ENCODE measurements at places on chromosomes 7 and 10. TPM values are rescaled to one million over a fixed set of nuclear protein-coding genes. Genes with fewer than 3 reads are reported as not detected.

DNA sequence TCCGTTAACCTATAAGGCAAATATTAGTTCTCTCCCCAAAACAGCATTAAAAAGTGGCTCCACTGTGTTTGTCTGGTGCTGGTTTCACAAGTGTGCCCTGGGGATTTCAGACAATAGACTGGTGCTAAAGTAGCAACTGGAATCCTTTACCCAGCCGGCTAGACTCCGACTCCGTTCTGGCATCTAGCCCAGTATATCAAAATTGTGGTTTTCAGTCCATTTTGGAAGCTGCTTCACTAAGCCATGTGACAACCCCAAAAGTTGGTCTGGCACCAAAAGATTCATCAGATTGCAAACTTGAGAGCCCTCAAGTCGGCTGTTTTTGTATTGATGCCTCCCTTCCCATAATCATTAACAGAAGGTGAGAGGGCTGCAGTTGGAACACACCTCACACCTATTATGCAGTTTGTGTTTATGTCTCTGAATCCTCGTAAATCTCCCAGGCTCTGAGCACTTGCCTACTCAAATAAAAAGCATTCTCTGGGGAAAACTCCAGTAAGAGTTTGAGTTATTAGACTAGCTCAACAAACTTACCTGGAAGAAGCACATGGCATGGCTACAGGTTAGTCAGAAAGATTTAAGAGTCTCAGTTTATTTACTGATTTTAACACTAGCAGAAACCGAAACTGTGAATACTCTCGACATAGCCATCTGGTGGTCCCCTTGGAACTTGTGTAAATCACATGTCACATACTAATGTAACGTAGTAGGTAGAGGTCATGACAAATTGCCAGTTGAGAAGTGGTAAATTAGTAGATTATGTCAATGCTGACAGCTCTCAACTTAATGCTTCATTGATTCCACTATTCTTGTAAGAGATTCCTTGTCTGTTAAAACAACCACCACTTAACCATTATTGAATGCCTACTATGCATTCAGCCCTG lies 14.8 kb upstream of the WNT16 start:
- no peak for DNase-seq

GRCh38 chr10:86804805-86805204 lies 48.4 kb downstream of the BMPR1A start:
- no peak for DNase-seq

DNA sequence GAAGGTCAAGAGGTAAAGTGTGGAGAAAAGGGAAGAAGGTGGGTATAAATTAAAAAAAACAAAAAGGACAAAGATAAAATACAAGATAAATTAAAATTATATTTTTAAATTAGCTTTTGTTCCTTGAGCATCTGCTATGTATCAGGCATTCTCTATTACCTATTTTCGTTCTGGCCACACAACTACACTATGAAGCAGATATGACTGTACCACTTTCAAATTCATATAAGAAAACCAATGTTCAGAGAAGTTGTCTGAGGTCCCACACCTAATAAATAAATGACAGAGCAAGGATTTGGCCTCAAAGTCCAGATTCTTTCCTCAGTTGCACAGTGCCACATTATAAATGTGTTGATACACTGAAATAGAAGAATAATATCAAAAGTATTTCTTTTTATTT lies 103.8 kb upstream of the PCDH15 start:
- DNase-seq = no peak

- DNase-seq = no peak
Observed at GRCh38 chr7:107430057-107430456, 39.8 kb upstream of the GPR22 start.

GRCh38 chr7:13603661-13604060 lies 385.8 kb downstream of the ETV1 start:
- no peak for DNase-seq

DNA sequence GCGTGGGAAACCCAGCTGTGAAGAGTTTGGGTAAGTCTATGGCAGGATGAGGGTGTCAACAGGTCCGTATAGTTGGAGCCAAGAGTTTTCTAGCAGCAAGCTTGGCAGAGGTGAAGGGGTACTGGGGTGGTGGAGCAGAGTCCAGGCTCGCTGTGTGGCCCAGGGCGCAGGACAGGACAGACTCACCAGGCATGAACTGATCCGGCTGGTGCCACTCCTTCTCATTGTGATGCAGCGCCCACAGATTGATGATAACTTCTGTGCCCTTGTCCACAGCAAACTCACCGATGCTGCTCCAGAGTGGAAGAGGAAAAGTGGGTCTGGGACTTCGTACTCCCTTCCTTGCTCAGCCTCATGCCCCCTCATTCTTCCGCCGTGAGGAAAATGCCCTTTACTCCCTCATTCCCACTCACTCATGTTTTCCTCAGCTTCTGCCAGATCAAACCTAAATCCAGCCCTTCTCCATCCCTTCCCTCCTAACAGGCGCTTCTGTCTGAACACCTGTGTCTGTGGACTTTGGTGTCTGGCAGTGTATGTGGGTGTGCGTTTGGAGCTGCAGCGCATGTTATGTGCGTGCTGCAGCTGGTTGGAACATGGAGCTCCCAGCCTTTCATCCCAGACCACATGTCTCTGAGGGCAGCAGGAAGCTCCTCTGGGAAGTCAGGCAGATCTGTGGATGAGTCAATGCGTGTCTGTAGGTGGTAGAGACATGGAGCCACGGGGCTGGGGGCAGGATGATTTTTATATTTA lies 5.7 kb downstream of the CYP17A1 start:
- DNase-seq = no peak

- no peak for DNase-seq
Observed at GRCh38 chr10:72889391-72889831, 4.1 kb upstream of the OIT3 start.

GRCh38 chr7:114334989-114335388 lies 79.6 kb upstream of the FOXP2 start:
- DNase-seq = no peak

GRCh38 chr10:30219971-30220751 lies 128.9 kb downstream of the MTPAP start:
- DNase-seq = no peak

- DNase-seq = no peak
Observed at GRCh38 chr7:101707587-101707986, 78.5 kb upstream of the MYL10 start.

GRCh38 chr7:15439853-15440252 lies 122.0 kb downstream of the AGMO start:
- no peak for DNase-seq

DNA sequence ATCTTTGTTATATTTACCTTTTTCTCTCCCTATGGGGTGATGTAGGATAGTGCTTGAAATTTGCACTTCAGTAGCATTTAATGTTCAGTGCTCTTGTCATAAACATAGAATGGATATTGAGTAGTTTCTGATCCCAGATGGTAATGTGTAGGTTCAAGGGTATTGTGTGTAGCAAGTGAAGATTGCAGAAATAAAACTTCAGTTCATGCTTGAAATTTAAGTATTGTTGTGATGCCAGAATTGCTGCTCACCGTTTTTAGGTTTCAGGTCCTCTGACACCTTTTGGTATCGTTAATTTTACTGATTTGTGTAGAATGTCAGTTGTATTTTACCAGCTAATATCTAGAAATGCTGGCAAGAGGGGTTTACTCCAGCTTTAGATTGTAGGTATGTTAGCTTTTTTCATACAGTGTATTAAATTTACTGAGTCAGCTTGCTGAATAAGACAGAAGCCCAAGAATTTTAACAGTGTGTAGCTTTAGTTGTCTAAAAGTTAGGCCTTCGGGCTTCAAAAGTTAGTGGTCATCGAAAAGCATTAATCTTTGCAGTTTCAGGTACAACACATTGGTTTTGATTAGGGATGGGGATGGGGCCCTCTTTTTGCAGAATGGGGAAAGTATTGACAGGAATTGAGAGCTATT lies 1.9 kb downstream of the PTEN start:
- no peak for DNase-seq

DNA sequence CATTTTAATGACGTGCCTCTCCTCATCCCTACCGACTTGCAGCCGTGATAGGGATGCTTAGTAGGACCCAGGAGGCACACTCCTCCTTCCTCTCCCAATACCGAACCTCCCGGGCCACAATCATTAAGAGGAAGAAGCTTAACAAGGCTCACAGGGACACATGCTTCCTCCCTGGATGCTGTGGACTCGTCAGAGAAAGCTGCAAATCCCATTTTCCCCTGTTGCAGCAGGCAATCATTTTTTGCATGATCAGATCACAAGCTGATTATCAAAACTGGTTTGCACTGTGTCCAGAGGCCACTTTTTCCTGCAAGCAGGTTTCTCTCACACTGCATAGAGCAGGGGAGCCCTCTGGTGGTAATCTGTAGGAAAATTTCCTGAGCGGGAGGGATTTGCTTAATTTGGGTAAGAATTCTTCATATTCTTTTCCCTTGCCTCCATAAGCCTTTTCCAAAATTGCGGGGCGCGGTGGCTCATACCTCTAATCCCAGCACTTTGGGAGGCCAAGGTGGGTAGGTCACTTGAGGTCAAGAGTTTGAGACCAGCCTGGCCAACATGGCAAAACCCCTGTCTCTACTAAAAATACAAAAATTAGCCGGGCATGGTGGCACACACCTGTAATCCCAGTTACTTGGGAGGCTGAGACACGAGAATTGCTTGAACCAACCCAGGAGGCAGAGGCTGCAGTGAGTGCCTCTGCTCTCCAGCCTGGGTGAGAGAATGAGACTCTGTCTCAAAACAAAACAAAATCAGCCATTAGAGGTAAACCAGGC lies 16.1 kb upstream of the LAMB4 start:
- DNase-seq = peak; percentile 24

- no peak for DNase-seq
Observed at GRCh38 chr10:6528198-6528950, 51.7 kb downstream of the PRKCQ start.

GRCh38 chr7:141691540-141691939 lies 10.4 kb downstream of the DENND11 start:
- no peak for DNase-seq

DNA sequence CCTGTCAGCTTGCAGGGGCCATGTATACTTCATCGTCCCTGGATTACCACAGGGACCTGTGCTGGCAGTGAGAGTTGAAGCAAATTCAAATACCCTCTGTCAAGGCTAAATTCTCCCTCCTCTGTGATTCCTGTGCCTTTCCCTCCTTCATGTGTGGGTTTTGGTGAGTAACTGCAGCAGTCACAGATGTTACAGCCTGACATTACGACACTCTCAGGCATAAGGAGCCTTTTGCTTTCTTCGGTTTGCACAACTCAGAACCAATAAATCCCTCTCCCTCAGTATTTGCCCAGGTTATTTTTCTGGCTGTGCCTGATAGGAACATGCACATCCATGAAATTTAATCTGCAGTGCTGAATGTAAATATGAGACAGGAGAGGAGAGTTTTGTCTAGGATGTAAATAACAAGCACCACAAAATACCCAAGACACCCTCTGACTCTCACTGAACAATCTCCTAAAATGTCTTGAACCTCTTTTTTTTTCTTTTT lies 997.2 kb upstream of the GHITM start:
- DNase-seq = no peak

DNA sequence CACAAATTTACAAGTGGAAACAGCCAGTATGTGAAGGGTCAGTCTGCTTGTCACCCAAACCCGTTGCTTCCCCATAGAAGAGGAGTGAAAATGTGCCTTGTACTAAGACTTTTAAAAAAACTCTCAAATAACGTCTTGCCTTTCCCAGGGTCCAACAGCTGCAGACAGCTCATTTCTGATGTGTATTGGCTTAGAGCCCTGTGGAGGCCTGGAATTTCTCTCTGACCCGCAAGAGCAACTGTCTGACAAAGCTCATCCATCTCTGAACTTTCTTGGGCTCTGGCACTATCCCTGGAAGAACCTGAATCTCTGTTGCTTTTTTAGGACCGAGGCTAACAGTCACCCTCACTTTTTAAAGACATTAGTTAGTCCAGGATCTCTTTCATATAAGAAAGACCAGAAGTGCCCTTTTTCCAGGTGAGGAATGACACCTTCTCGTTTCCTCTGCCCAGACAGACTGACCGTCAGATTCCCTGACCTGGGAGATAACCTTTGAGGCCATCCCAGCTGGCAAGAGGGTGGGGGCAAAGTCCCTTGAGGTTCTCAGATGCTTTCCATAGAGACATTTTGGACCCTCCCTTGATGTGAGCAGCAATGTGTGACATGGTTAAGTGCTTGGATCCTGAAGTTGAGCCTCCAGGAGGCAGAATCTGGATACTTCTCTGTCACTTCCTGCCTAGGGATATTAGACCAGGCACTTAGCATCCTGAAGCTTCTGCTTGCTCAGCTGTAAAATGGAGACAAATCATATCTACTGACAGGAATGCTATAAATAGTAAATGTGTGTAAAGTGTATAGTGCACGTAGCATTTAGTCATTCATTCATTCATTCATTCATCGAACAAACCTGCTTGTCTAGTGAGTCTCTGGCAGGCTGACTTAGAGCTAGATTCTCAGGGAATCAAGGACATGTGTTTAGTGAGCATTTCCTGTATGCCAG lies 4.5 kb upstream of the NODAL start:
- no peak for DNase-seq

GRCh38 chr7:132083537-132084123 lies 492.6 kb downstream of the PLXNA4 start:
- DNase-seq = no peak

DNA sequence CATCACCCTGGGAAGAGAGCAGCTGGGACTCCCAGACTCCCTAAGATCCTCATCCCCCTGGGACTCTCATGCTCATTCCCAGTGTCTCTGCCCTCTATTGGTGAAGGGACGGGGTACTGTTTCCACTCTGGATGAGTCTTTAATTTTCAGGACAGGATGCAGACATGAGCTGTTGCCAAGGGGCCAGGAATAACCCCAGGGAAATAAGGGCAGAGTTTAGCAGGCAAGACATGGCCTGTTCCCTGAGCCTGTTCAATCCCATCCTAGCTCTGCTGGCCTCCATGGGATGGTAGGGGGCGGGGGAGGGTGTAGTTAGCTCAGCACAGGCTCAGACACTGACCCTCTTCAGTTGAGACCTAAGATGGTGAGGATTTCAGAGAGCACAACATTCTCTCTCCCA lies 14.0 kb downstream of the C10orf105 start:
- no peak for DNase-seq

DNA sequence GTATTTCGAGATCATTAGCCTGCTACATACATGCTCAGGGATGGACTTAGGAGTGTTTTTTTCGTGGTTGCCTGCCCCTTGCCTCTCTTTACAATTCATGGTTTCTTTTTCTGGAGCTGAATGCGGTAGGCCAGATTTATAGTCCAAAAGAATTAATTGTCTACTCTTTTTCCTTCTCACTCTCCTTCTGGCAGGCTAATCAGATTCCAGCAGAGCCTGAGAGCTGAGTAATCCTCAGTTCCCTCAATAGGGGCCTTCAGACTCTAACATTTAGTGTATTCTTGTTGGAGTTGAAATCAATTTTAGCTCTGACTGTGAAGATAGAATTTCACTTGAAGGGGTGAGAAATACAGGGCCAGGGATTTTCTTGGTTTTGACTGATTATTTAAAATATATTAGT lies 16.4 kb downstream of the SORCS3 start:
- DNase-seq = no peak

SYCE1 gene
- total RNA-seq = 1.7 TPM

EN2 gene
- total RNA-seq = not detected

VAX1 gene
- not detected for total RNA-seq

SFMBT2 gene
- total RNA-seq = 30.1 TPM

GAD2 gene
- not detected for total RNA-seq

CALHM1 gene
- total RNA-seq = not detected

EMX2 gene
- total RNA-seq = not detected

LFNG gene
- total RNA-seq = 153 TPM

ST8SIA6 gene
- total RNA-seq = 0.33 TPM

BTBD16 gene
- not detected for total RNA-seq

TDRD1 gene
- 0.18 TPM for total RNA-seq

WDR86 gene
- 0.85 TPM for total RNA-seq

LIPN gene
- not detected for total RNA-seq

PON1 gene
- not detected for total RNA-seq

KLF14 gene
- not detected for total RNA-seq

All from naive thymus-derived CD8-positive, alpha-beta T cell (primary cell).